ENCODE measurements at places on chromosomes 4 and X. TPM values are rescaled to one million over a fixed set of nuclear protein-coding genes. Genes with fewer than 3 reads are reported as not detected.

GRCh38 chr4:85302193-85302736, 172.7 kb upstream of the ARHGAP24 start:
- H3K27me3 ChIP-seq = no peaks in the 10 kb centered on the region
- H3K27ac ChIP-seq = no peak overlapping the region
- no peak for DNase-seq
- H3K36me3 ChIP-seq = no peaks in the 10 kb centered on the region
- H3K4me3 ChIP-seq = no peak overlapping the region

Gene HHIP
- total RNA-seq = 0.85 TPM

GRCh38 chr4:99817309-99817890, 773 bp downstream of the DAPP1 start:
- no peak overlapping the region for H3K27ac ChIP-seq
- no peaks in the 10 kb centered on the region for H3K27me3 ChIP-seq
- DNase-seq = no peak
- H3K4me3 ChIP-seq = no peak overlapping the region

- H3K27ac ChIP-seq = no peak overlapping the region
- H3K4me1 ChIP-seq = no peaks in the 10 kb centered on the region
- no peaks in the 10 kb centered on the region for H3K27me3 ChIP-seq
- H3K36me3 ChIP-seq = no peaks in the 10 kb centered on the region
- H3K4me3 ChIP-seq = no peak overlapping the region
Observed at GRCh38 chr4:21470535-21470934, 478.0 kb downstream of the KCNIP4 start.

DNA sequence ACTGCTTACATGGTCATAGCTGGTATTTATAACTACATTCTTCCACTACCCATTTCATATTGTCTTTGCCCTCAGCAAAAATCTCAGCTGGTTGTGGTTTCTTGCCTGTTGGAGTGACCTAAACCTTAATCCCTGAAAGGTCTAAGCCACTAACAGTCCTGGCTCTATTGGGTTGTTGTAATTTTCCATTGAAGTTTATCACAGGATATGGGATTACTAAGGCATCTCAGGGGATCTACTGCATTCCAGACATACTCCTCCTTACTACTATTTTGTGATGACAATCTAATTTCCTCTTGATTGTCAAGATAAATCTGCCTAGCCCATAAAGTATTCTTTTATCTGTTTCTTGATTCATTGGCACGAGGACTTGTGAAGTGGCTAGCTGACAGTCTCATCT, 6.2 kb upstream of the OSTC start:
- no peak overlapping the region for H3K27ac ChIP-seq
- H3K4me1 ChIP-seq = no peaks in the 10 kb centered on the region
- no peaks in the 10 kb centered on the region for H3K27me3 ChIP-seq
- DNase-seq = no peak
- H3K36me3 ChIP-seq = no peaks in the 10 kb centered on the region

DNA sequence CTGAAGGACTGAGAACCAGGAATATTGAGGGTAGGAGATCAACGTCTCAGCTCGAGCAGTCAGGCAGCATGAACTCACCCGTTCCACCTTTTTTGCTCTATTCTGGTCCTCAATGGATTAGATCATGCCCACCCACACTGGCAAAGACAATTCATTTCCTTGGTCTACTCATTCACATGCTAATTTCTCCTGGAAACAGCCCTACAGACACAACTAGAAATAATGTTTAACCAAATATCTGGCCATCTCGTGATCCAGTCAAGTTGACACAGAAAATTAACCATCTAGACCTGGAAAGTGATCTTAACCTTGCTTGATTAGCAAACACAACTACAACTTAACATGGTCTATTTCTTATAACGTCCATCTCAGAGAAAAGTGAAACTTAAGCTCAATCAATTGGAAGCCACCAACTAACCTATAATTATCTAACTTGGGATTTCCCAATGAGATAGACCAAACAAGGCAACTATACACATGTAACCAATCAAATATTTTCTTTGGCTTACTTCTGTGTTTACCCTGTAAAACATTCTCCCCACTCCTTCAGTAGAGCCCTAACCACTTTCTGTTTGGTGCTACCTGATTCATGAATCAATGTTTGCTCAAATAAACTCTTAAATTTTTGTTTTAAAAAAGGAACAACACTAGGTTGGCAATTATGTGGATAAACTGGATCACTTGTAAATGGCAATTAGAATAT, 69.7 kb upstream of the MAMLD1 start:
- DNase-seq = no peak
- H3K4me3 ChIP-seq = peak overlapping the region; percentile 21
- no peaks in the 10 kb centered on the region for H3K27me3 ChIP-seq
- H3K36me3 ChIP-seq = no peaks in the 10 kb centered on the region

DNA sequence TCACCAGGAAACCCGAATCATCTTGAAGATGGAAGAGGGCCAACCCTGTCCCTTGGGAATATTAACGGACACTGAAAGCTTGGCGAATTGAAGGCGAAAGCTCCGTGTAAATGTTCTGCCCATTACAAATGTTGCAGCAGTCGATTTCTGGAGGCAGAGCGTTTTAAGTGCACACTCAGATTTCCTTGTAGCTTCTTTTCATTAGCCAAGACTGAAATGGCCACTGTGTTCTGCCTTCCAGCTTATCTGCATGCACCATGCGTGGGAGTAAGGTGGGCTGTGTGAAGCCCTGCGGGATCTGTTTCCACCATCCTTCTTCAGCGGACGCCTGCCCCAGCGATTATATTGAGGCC, 1.3 kb downstream of the SMIM20 start:
- no peaks in the 10 kb centered on the region for H3K4me1 ChIP-seq
- DNase-seq = peak; percentile 42
- H3K36me3 ChIP-seq = no peaks in the 10 kb centered on the region
- no peak overlapping the region for H3K27ac ChIP-seq
- H3K27me3 ChIP-seq = no peaks in the 10 kb centered on the region
- peak overlapping the region; percentile 82 for H3K4me3 ChIP-seq

Gene NEIL3
- total RNA-seq = 0.35 TPM

- no peaks in the 10 kb centered on the region for H3K27me3 ChIP-seq
- DNase-seq = no peak
- H3K36me3 ChIP-seq = no peaks in the 10 kb centered on the region
- no peak overlapping the region for H3K4me3 ChIP-seq
Observed at GRCh38 chrX:66360894-66361293, 196.8 kb downstream of the HEPH start.

GRCh38 chr4:5524446-5525299, 183.7 kb downstream of the EVC2 start:
- H3K36me3 ChIP-seq = peaks cover 7% of the 10 kb centered on the region
- peaks cover 2% of the 10 kb centered on the region for H3K4me1 ChIP-seq
- H3K27me3 ChIP-seq = no peaks in the 10 kb centered on the region

GRCh38 chr4:102575369-102576129, 74.4 kb downstream of the NFKB1 start:
- DNase-seq = no peak
- no peaks in the 10 kb centered on the region for H3K27me3 ChIP-seq

- H3K36me3 ChIP-seq = no peaks in the 10 kb centered on the region
- peak; percentile 77 for DNase-seq
- no peak overlapping the region for H3K4me3 ChIP-seq
- H3K27me3 ChIP-seq = peaks cover 12% of the 10 kb centered on the region
- H3K4me1 ChIP-seq = peaks cover 12% of the 10 kb centered on the region
- H3K27ac ChIP-seq = no peak overlapping the region
Observed at GRCh38 chr4:11424000-11424399, 4.7 kb downstream of the HS3ST1 start.

DNA sequence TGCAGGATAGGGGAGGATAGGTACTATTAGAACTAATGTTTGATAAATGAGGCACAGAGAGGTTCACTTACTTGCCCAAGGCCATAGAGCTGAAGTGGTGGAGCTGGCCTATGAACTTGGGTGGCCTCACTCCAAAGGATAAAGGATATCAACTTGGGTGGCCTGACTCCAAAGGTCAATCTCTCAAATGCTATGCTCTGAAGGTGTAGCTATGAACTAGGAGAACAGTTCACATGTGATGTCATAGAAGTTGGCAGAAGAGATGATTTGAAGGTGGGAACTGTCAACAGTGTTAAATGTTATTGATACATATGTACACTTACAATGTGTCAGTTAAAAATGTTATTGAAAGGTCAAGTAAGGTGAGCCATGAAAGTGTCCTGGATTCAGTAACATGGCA, 6.2 kb upstream of the CHST7 start:
- H3K27me3 ChIP-seq = peaks cover 2% of the 10 kb centered on the region
- H3K36me3 ChIP-seq = no peaks in the 10 kb centered on the region
- no peak overlapping the region for H3K4me3 ChIP-seq
- no peak for DNase-seq
- no peaks in the 10 kb centered on the region for H3K4me1 ChIP-seq

GRCh38 chr4:128775477-128775876, 34.0 kb upstream of the JADE1 start:
- DNase-seq = no peak
- no peak overlapping the region for H3K4me3 ChIP-seq
- H3K27me3 ChIP-seq = no peaks in the 10 kb centered on the region
- no peak overlapping the region for H3K27ac ChIP-seq

Gene TCEAL9
- total RNA-seq = 40.8 TPM

DNA sequence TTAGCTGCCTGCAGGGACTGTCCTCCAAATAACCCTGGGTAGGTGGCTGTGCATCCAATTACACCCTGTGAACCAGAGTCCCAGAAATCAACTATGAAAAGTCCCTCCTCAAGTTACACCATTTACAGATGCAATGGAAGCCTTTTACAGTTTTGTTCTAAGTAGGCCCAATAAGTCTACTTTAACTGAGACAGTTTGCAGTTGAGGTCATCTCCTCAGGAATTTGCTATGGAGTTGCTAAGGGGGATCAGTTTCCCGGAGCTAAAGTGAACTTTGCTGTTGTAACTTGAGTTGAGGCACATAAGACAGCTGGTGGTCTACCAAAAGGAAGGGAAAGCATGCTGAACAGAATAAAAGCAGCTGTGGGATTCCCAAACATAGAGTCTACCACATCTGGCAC, 121.6 kb upstream of the STK26 start:
- DNase-seq = peak; percentile 12
- H3K27me3 ChIP-seq = peaks cover 16% of the 10 kb centered on the region

DNA sequence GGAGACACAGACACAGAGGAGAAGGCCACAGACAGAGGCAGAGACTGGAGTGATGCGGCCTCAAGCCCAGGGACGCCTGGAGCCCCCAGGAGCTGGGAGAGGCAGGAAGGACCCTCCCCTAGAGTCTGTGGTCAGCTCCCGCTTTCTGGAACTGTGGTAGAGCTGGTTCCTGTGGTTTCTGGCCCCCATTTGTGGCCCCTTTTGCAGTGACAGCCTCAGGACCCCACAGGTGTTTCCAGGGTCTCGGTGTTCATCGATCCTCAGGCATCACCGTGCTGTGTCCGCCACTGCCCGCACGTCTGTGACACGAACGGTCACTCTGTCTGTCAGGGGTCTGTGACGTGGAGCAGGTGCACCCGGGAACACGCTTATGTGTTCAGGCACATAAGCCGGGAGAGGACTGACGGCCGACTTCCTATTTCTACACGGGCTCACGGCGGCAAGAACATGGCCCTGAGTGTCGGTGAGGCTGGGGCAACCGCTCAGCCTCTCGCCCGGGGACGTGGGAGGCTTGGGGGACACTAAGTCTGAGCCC, 7.9 kb downstream of the GTPBP6 start:
- peaks cover 28% of the 10 kb centered on the region for H3K36me3 ChIP-seq
- no peak for DNase-seq
- H3K27ac ChIP-seq = no peak overlapping the region
- no peaks in the 10 kb centered on the region for H3K4me1 ChIP-seq
- no peaks in the 10 kb centered on the region for H3K27me3 ChIP-seq

Gene USP9X
- total RNA-seq = 86.8 TPM

GRCh38 chr4:31193521-31193920, 473.4 kb downstream of the PCDH7 start:
- H3K4me1 ChIP-seq = no peaks in the 10 kb centered on the region
- no peak for DNase-seq
- no peaks in the 10 kb centered on the region for H3K36me3 ChIP-seq
- H3K27ac ChIP-seq = no peak overlapping the region
- H3K4me3 ChIP-seq = no peak overlapping the region
- H3K27me3 ChIP-seq = no peaks in the 10 kb centered on the region

Gene UGT2B10
- not detected for total RNA-seq

Gene SYN1
- total RNA-seq = 0.85 TPM

Gene NUDT11
- total RNA-seq = 0.85 TPM

Gene SULT1E1
- total RNA-seq = 1.4 TPM

Gene AFAP1
- total RNA-seq = 26.3 TPM

Gene TCEAL3
- total RNA-seq = 34.2 TPM

DNA sequence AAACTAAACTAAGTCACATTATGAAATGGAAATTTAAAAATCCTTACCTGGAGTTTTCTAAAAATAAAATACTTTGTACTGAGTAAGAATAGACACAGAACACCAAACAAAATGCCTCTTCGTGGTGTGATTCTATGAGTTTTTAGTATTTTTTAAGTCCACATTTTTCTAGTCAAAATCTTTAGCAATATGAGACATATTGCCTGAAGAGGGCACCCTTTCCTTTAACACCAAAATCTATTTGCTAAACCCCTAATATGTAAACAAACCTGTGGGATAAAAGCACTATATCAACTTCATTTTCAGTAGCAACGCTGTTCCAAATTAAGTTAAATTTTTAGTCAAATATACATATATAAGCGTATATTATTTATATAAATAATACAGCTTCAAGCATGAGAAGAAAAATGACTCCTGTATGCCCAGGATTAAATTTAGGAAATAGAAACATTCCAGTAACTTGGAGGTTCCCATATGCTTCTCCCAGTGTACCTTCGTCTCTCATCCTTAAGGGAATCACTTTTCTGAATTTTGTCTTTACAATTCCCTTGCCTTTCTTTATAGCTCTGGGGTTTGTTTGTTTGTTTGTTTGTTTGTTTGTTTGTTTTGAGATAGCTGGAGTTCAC, 23.0 kb upstream of the PGM2 start:
- H3K36me3 ChIP-seq = no peaks in the 10 kb centered on the region
- DNase-seq = no peak
- H3K27me3 ChIP-seq = no peaks in the 10 kb centered on the region
- H3K4me3 ChIP-seq = no peak overlapping the region
- H3K4me1 ChIP-seq = no peaks in the 10 kb centered on the region
